Lower lobe of right lung (tissue), 2 donors: ENCODE measurements at places on chromosomes 1 and 21. TPM values are rescaled to one million over a fixed set of nuclear protein-coding genes. Genes with fewer than 3 reads are reported as not detected.

GRCh38 chr1:161298116-161298515 is 11.7 kb downstream of the MPZ start:
- no peak for DNase-seq

GRCh38 chr1:36643371-36644270 is 160.9 kb upstream of the CSF3R start:
- no peak for DNase-seq

DNA sequence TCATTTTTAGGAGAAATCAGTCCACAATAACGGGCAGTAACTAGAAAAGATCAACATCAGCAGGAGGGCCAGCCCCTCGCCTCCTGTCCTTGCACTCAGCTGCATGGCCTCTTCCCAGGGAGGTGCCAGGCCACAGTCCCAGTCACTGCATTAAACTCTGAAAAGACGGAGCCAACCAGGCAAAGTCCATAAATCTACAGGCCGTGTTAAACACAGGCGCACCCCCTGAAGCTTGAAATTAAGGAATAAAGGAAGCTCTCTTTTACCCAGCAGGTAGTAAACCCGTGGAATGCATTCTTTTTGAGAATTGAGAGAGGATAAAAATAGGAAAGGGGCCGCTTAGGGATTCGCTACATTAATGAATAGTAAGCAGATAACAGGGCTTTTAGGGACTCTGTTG is 18.4 kb downstream of the H6PD start:
- no peak for DNase-seq

RGS1 gene
- 16.3 TPM for total RNA-seq

BSND gene
- total RNA-seq = not detected

DNA sequence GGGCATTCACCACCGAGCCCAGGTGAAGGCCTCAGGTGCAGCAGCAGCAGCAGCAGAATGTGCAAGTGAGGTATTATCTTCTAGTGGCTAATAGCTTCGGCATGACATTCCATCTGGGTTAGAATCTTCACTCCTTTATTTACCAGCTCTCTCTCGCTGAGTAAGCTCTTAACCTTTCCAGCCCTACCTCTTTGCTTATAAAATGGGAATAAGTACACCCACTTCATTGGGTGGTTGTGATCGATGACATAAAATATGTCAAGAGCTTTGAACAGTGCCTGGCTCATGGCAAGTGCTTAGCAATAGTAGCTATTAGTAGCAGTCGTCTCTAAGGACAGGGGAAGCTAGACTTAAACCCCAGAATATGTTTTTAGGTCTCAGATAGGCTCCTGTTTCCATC is 149.5 kb downstream of the NOS1AP start:
- no peak for DNase-seq

MROH7 gene
- total RNA-seq = 2.1 TPM

GOLT1A gene
- 11.9 TPM for total RNA-seq

- no peak for DNase-seq
These were observed 138.1 kb downstream of the MIS18A start for GRCh38 chr21:32140604-32141317.

GRCh38 chr1:162987866-162988265 is 81.3 kb upstream of the RGS4 start:
- DNase-seq = no peak

- DNase-seq = peak; percentile 12
These were observed 12.5 kb upstream of the REN start for GRCh38 chr1:204178487-204179281.

GRCh38 chr1:218415726-218416125 is 70.6 kb downstream of the TGFB2 start:
- no peak for DNase-seq
